Large intestine (tissue), 12 donors: ENCODE measurements at places on chromosomes 6 and 20.

GRCh38 chr20:278607-279571 lies 11.7 kb downstream of the C20orf96 start:
- H3K4me1 ChIP-seq, result no peaks in the 10 kb centered on the region
- H3K27me3 ChIP-seq, result no peaks in the 10 kb centered on the region
- H3K27ac ChIP-seq, result no peak overlapping the region
- no peak for DNase-seq
- peaks cover 49% of the 10 kb centered on the region for H3K36me3 ChIP-seq

DNA sequence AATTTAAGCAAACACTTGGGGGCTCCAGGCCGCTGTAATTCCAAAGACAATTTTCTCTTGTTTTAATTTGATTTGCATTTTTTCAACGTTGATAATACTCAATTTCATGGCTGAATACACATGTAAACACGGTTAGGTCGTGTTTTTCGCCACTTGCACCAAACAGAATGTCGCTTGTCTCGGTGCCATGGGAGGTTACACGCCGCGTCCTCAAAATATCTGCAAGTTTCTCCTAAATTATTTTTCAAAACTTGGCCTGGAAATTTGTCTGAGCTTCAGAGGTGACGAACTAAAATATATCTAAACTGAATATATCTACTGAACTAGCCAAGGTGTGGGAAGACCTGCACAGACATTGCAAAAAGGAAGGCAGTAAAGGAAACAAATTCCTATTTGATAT lies 15.0 kb downstream of the FOXA2 start:
- no peak overlapping the region for H3K4me3 ChIP-seq
- H3K36me3 ChIP-seq, result no peaks in the 10 kb centered on the region
- peaks cover 83% of the 10 kb centered on the region for H3K27me3 ChIP-seq
- H3K4me1 ChIP-seq, result no peaks in the 10 kb centered on the region
- no peak for DNase-seq

DNA sequence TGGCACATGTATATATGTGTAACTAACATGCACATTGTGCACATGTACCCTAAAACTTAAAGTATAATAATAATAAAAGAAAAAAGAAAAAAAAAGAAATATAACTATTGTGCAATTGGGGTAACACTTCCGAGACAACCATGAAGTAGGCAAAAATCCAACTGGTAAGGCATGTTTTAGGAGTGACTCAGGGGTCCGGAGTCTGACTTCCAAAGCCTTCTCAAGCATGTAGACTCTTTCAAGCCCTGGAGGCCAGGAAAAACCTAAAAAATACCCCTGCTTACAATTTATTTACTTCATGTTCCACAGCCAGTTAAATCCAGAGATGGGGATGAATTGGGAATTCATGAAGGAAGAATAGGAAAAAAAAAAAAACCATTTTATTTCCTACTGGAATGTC lies 161.3 kb upstream of the PHACTR1 start:
- DNase-seq, result no peak
- H3K27me3 ChIP-seq, result no peaks in the 10 kb centered on the region
- H3K4me3 ChIP-seq, result no peak overlapping the region
- H3K27ac ChIP-seq, result no peak overlapping the region

DNA sequence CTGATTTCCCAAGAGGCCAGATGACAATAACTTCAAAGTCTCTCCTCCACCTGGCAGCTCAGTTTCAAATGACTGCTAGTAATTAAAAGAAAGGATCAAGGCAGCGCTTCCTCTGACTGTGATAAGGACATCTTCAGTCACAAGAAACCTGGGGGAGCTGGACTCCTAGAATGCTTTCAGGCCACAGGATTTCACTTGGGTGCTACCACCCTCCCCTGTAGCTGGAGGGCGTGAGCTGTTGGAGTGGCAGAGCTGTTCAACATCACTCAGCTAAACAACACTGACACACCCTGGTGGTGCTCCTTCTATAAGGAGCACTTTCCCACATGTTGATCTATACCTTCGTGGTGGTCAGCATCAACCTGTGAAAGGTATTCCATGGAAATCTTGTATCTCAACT lies 2.2 kb upstream of the CNR1 start:
- H3K4me1 ChIP-seq, result peaks cover 5% of the 10 kb centered on the region
- H3K27ac ChIP-seq, result no peak overlapping the region
- peaks cover 65% of the 10 kb centered on the region for H3K27me3 ChIP-seq
- no peak for DNase-seq
- no peak overlapping the region for H3K4me3 ChIP-seq

GRCh38 chr6:160226118-160226591 lies 32.5 kb downstream of the SLC22A2 start:
- DNase-seq, result no peak
- no peaks in the 10 kb centered on the region for H3K36me3 ChIP-seq
- H3K4me1 ChIP-seq, result peaks cover 10% of the 10 kb centered on the region
- no peak overlapping the region for H3K4me3 ChIP-seq
- no peaks in the 10 kb centered on the region for H3K27me3 ChIP-seq
- H3K27ac ChIP-seq, result no peak overlapping the region

- no peaks in the 10 kb centered on the region for H3K36me3 ChIP-seq
- H3K27ac ChIP-seq, result no peak overlapping the region
- no peaks in the 10 kb centered on the region for H3K27me3 ChIP-seq
- no peak for DNase-seq
- H3K4me3 ChIP-seq, result no peak overlapping the region
These were observed 267.4 kb upstream of the TAB2 start for GRCh38 chr6:149050160-149050559.

DNA sequence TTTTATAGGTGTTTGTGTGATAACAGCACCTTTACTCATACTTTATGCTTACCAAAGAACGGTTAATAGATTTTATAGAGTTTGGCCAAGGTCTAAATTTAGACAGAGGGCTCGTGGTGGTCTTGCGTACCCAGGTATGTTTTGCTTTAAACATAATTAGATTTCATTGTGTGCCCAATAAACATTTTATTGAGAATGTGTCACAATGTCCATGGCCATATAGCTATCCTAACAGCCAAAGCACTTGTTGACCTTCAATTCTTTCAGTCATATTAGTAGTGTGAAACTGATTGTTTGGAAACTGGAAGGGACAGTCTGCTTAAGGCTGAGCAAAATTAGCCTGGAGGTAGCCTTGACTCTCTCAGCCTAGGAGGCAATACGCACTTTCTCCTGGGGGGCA lies 48.3 kb upstream of the HDGFL1 start:
- H3K36me3 ChIP-seq, result no peaks in the 10 kb centered on the region
- H3K27me3 ChIP-seq, result no peaks in the 10 kb centered on the region
- no peak overlapping the region for H3K27ac ChIP-seq
- H3K4me3 ChIP-seq, result no peak overlapping the region
- no peaks in the 10 kb centered on the region for H3K4me1 ChIP-seq
- DNase-seq, result no peak

DNA sequence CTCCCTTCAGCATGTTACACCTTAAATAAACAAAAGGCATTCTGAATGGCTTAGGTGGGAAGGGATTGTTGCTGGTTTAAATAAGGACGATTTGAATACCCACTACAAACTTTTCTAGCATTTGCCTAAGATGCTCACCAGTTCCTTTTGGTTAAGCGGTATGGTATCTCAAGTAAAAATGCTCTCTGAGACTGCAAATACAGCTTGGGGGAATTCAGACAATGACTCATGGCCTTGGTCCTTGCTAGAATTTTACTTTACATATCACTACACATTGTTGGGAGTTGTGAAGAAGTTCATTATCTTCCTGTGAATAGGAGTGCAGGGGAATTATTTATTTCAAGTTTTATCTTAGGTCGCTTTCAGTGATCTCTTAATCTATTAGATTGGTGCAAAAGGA lies 670.7 kb downstream of the UTRN start:
- no peak overlapping the region for H3K27ac ChIP-seq
- no peaks in the 10 kb centered on the region for H3K27me3 ChIP-seq
- no peaks in the 10 kb centered on the region for H3K4me1 ChIP-seq
- DNase-seq, result no peak
- H3K36me3 ChIP-seq, result no peaks in the 10 kb centered on the region

DNA sequence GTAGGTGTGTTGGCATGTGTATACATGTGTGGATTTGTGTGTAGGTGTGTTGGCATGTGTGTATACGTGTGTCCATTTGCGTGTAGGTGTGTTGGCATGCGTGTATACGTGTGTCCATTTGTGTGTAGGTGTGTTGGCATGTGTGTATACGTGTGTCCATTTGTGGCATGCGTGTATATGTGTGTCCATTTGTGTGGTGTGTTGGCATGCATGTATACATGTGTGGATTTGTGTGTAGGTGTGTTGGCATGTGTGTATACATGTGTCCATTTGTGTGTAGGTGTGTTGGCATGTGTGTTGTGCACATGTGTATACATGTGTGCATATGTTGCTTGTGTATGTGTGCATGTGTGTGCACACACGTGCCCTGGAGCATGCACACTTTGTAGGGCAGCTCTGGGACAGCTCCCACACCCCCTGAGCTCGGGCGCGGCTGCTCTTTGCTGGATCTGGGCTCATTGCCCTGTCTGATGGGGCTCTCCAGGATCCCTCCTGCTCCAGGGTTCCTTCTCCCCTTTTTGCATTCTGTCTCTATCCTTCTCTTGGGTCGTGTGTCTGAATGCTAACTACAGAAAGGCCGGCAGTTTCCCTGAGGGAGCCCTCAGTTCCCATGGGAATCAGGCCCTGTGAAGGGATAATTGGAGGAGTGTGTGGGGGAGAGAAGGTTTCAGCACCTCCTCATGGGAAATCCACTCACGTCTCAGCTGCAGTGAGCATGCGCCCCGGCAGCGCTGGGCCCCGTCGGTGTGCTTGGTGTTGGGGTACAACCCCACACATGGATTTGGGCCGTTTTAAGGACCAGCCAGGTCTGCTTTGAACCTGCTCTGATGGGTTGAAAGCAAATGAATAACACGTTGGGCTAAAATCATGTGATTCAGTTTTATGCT lies 102.0 kb downstream of the ERMARD start:
- H3K4me1 ChIP-seq, result no peaks in the 10 kb centered on the region
- H3K27ac ChIP-seq, result no peak overlapping the region
- H3K4me3 ChIP-seq, result no peak overlapping the region
- H3K27me3 ChIP-seq, result no peaks in the 10 kb centered on the region

DNA sequence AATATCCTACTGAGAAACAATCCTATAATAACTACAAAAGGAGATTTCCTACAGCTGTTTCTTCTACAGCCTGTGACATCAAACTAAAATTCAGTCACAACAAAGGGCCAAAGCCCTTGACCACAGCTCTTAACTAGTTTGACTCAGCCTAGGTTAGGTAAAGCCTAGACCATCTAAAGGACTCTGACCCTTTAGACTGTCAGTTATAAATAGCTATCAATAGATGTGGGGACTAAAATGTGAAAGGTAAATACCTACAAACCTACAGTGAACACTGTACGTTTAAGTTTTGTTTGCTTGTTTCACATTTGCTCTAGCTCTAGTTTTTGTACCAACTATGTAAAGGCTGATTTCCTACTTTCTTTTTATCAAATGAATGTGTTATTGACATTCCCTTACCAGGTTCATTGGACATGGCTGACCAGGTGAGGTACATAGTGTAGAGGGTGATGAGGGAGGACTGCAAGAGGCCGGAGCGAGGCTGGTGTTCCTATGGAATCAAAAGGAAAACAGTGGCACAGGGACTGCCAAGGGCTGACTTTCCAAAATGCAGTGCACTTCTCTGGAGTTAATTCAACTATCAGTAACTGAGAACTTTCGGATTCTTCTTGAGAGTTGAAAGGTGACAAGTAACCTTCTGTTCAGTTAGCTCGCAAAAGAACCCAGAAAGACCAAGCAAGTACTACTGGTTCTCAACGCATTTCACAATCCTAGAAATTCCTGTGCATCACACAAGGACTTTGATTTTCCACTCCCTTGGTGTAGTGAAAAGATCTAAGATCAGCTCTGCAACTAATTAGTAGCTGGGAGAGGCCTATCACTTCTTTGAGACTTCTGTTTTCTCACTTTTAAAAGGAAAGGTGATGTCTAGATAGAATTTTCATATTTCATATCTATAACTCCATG lies 17.2 kb downstream of the SERINC3 start:
- H3K36me3 ChIP-seq, result peaks cover 74% of the 10 kb centered on the region
- H3K4me1 ChIP-seq, result peaks cover 6% of the 10 kb centered on the region
- peak overlapping the region; percentile 78 for H3K27ac ChIP-seq
- H3K27me3 ChIP-seq, result no peaks in the 10 kb centered on the region
- H3K4me3 ChIP-seq, result no peak overlapping the region
- DNase-seq, result peak; percentile 67

DNA sequence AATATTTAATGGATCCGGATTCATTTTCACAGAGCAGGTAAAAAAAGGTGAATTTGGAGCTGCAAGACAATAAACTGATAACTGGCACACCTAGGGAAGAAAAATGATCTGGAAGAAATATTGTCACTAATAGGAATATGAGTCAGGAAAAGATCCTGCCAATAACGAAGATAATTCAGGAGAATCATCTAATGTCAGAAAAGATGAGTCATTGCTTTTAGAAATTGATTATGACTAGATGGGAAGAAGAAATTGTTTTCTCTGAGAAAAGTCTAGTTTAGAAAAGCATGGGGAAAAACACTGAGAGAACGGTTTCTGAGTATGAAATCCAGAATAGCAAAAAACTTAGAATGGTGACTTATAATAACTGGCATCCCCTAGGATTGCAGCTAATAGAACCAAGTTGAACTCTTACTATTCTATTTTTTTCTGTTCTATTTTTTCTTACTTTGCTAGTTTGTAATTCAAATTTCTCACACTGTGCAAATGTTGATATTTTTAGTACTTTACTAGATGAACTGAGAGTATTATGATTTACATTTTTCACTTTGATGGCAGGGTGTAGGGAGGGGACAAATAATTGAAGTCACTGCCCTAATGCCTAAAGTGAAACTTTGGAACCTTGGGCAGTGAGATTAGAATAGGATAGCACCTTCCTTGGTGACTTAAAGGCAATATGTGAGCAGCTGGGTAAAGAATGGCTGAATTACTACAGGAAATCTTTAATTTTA lies 38.2 kb upstream of the SUPT3H start:
- no peak for DNase-seq
- peaks cover 41% of the 10 kb centered on the region for H3K27me3 ChIP-seq
- no peak overlapping the region for H3K27ac ChIP-seq
- peaks cover 6% of the 10 kb centered on the region for H3K4me1 ChIP-seq

DNA sequence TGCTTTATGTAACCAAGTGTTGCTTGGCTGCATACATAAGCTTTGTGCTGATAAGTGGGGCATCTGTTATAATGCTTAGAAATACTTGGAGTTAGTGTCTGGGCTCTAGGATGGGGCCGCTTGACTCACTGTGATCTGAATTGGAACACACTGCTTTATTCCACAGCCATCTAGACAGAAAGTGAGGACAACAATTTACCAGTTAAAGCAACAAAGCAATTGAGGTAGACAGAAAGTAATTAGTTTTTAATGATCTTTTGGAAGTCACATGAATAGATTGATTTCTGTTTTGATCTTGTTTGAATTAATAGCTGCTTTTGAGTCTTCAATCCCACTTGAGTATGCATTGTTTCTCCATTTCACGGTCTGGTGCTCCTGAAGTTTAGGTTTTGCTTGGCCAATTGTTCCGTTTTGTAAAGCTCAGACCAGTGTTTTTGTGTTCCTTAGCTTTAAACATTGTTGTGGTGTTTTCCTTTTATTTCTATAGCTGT lies 157.5 kb downstream of the TRMT11 start:
- no peaks in the 10 kb centered on the region for H3K27me3 ChIP-seq
- no peaks in the 10 kb centered on the region for H3K4me1 ChIP-seq

DNA sequence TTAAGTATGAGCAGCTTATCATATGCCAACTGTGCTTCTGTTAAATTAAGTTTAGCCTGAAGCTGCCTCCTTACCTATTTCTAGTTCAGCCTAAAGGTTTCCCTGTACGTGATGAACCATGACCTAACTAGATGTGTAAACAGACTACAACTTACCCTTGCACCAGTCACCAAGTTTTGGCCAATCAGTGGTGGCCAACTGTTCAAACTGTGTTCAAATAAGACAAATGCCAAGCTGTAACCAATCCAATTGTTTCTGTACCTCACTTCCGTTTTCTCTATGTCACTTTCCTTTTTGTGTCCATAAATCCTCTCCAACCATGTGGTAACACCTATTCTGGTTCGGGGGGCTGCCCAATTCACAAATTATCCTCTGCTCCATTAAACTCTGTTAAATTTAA lies 6.0 kb upstream of the SLC2A10 start:
- peaks cover 6% of the 10 kb centered on the region for H3K27me3 ChIP-seq
- no peak overlapping the region for H3K4me3 ChIP-seq
- H3K27ac ChIP-seq, result no peak overlapping the region
- no peaks in the 10 kb centered on the region for H3K36me3 ChIP-seq
- no peak for DNase-seq
